ENCODE measurements at places on chromosomes 13 and 19.

DNA sequence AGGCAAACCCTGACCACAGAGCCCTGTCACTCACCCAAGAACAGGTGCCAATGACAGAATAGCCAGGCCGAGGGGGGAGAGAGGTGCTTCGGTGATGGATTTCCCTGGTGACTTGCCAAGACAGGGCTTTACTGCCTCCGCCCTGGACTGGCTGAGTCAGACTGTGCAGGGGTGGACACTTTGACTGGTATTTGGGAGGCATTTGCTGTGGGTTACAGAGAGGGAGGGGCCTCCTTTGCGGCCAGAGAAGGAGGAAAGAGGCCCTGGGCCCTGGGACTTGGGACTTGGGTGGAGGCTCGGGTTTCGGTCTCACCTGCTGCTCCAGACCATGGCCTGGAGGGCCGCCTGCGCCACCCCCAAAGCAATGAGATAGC lies 4.6 kb upstream of the EPS8L1 start:
- peak; percentile 87 for DNase-seq

DNA sequence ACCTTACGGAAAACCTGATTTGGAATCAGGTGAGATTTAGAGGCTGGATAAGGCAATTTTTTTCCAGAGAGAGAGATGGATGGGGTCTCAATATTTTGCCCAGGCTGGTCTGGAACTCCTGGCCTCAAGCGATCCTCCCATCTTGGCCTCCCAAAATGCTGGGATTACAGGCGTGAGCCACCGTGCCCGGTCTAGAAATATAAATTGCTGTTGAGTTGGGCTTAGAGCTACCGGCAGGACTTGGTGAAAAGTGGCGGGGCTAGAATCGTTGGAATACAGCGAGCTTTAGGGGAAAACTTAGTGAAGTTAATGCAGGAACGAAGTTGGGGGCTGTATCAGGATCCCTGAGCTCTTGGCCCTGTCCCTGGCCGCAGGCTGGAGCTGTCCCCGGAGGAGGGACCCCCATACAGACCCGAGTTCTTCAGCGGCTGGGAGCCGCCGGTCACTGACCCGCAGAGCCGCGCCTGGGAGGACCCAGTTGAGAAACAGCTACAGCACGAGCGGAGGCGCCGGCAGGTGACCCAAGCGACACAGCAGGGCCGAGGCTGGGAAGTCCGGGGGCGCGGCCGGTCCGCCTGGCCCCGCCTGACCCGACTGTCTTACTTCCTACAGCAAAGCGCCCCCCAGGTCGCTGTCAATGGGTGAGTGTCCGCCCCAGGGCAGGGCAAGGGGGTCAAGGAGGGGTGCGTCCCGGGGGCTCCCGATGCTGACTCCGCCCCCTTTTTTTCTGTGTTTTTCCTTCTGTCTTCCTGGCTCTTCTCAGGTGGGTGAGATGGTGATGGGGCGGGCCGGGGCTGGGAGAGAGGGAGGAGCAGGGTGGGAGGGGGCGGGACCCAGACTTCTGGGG lies 7.6 kb downstream of the EPS8L1 start:
- DNase-seq, result no peak

DNA sequence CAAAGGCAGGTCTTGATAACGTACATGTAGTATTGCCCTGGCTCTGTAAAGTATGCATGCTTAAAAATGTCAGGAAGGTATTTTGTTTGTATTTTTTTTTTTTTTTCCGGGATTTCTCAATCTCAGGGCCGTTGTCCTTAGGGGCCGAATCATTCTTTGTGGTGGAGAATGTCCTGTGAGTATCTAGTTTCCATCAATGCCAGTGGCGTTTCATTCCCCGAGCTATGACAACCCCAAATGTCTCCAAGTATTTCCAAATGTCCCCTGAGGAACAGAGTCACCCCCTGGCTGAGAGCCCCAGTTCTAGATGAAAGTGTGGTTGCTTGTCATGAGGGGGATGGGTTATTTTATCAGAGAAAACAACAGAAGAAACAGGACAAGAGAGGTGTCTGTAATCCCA lies 68.7 kb downstream of the ACSBG2 start:
- no peak for DNase-seq

- DNase-seq, result no peak
Measured at GRCh38 chr19:7657131-7657751, 11.6 kb upstream of the RETN start.

- peak; percentile 51 for DNase-seq
Measured at GRCh38 chr19:10808937-10809649, 26.9 kb downstream of the TMED1 start.

DNA sequence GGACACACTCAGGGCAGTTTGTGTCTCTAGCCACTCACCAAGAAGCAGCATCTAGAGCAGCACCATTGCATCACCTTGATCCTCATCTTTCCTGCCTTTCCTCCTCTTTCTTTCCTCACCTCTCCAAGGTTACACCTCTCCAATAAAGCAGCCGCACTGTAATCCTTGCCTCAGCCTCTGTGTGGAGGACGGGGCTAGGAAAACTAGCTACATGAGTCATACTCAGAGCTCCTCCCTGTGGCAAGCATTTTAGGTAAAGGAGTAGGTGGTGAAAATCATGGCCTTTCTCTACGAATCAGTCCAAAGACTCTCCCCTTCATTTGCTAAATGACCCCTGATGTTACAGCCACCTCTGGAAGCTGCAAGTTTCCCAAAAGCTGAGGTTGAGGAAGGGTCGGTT lies 108.9 kb downstream of the DNAJC15 start:
- no peak for DNase-seq

- no peak for DNase-seq
Measured at GRCh38 chr13:48492096-48492440, 40.8 kb downstream of the RCBTB2 start.

DNA sequence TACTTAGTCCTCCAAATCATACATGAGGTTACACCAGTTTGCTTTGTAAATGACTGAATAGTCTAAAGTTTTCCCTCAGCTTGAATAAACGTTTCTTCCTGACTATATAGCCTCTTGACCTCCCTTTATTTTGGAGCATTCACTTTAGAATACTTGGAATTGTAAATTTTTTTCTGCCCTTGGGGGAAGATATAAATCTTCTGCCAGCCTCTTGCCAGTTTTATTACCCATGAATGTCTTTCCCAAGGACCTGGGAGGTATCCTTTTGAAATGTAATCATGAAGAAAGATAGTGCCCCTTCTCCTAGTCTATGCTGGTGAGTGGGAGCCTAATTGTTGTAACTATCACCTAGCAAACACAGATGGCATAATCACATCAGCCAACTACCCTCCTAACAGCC lies 2033.9 kb upstream of the PCDH20 start:
- DNase-seq, result no peak

DNA sequence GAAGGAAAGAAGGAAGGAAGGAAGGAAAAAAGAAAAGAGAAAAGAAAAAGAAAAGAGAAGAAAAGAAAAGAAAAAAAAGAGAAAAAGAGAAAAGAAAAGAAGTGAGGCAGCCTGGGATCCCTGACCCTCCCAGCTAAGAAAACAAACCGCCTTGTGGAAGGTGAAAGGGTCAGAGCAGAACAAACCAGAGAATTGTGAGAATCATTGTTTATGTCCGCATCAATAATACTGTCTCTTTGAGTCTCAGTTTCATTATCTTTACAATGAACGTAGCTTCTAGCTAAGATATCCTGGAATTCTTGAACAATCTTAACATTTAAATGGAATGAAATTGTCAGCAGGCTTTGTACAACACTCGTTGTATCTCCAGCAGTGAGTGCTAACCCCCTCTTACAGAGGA lies 66.4 kb upstream of the SERP2 start:
- no peak for DNase-seq

DNA sequence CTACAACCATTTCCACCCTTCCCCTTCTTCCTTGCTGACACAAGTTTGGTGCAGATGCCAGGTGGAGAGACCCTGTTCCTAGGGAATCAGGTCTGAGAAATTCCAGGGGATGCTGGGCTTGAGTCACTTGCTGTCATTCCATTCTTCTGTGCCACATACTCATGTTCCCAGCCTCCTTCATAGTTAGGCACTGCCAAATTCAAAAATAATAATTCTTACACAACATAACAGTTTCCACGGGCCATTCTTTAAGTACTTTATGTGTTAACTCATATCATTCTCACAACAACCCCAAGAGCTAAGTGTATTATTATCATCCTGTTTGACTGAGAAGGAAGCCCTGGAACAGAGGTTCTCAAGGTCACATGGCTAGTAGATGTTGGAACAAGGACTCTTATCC lies 27.1 kb upstream of the POMP start:
- DNase-seq, result no peak

DNA sequence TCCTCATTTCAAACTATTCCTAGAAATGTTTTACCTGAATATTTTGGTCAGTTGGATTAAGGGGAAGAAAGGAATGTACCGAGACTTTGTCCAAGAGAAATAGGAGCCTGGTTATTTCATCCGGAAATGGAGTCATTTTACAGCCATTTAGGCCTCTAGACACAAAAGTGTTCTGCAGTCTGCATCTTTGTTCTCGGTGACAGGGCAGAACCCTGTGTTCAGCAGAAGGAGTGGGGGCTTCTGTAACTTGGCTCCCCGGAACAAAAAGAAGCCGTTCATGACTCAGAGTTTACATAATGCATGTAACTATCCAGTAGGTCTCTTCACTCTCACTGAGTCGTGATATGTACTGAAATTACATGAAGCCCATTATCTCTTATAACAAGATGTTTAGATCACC lies 21.6 kb upstream of the FNDC3A start:
- DNase-seq, result no peak

DNA sequence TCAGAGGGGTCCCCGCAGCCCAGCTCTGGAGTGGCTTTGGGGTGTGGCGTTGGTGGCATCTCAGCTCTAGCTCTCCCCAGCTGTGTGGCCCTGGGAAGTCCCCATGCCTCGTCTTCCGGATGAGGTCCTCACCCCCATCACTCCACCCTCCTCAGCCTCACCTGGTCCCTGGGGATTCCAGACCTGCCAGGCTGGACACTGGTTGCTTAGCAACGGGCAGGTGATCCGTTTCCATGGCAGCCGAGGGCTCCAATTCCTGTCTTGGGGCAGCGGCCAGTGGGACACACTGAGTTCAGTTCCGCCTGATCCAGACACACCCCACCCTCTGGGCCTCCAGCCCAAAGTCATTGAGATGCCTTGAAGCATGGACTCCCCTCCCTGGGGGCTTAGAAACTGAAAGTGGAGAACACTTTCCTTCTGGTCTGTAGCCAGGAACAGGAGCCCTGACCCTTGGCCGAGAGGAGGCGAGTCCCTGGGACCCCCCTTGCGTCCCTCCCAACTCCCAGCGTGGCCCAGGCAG lies 7.7 kb upstream of the MISP start:
- no peak for DNase-seq

- no peak for DNase-seq
Measured at GRCh38 chr13:91668866-91669495, 270.6 kb downstream of the GPC5 start.

GRCh38 chr19:33797802-33798671 lies 1.4 kb downstream of the KCTD15 start:
- no peak for DNase-seq

DNA sequence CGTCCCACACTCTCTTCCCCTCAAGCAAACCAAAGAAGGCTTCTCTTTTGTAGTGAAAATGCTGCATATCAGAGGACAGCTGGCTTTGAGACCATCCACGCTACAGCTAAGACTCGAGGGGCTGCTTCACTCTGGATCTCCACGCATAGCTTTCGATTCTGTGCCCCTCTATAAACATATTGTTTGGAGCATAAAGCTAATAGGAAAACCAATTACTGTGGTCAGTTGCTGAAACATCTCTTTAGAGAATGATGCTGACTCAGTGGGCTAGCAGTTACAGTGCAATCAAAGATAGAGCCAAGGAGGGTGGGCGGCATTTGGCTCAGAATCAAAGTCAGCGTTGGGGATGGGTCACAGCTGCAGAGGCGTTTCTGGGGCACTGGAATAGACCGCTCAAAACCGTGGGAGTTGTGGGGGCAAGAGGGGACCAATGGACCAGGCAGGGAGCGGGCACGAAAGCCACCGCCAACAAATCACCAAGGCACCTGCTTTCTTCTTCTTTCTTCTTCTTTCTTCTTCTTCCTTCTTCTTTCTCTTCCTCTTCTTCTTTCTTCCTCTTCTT lies 76.7 kb downstream of the RASL11A start:
- no peak for DNase-seq

DNA sequence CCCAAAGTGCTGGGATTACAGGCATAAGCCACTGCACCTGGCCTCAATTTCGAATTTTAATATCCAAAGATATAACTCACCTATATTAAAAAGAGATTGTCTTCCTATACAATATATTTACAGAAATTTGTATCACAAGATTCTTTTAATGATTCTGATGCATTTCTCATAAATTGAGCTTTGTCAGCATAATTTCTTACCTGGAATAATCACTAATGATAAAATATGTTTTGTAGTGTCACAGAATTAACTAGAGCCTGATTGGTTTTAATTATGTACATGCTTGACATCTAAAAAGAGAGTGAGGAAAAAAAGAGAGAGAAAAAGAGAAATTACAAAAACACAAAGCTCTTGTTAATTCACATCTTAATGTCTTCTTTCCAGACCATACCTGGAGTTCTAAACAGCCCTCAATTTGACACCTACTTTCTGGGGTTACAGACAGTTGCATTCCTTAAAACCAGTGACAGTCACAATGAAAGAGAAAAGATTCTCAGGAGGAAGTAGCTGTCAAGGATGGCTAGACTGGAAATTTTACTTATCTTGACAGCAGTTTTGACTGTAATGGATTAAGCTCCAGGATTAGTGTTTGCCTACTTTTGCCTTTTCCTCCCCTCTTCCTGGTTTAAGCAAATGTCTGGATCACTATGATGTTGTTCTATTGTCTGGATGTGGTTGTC lies 214.4 kb downstream of the SPRY2 start:
- no peak for DNase-seq

DNA sequence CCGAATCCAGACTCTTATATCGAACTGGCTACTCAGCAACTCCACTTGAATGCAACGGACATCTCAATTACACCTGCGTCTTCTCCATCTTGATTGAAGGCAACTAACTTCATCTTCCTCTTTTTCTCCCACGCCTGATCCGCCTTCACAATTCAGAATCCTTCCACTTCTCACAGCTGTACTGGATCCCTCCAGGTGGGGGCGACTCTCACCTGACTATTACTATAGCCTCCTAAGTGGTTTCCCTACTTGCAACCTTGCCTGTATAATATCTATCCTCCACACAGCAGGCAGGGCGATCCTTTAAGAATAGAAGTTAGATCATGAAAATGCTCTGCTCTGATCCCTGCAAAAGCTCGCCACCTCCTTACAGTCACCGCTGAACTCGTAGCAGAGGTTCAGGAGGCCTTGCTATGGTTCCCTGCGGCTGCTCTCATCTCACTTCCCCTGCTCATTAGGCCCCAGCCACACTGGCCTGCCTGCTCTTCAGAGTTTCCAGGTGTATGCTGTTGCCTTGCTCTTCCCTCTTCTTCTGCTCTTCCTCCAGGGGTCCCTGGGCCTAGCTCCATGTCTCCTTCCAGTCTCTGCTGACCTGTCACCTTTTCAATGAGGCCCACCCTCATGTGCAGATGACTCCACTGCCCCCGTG lies 31.9 kb downstream of the RFXAP start:
- DNase-seq, result no peak

DNA sequence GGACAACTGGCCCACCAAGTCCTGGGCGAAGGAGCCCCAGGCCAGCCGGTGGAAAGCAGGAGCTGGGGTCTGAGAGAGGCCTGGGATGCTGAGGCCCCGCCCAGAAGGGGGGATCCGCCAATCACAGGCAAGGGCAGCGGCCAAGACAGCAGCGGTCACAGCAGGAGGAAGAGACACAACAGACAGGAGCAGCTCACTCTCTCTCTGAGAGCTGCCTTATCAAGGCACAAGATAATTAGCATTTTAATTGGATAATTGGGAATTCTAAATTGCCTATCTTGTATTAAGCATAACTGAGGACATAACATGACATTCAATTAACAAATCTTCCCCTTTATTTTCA lies 46.2 kb downstream of the CEBPG start:
- no peak for DNase-seq
